M059J (cell line): ENCODE measurements at places on chromosomes 1 and 21. TPM values are rescaled to one million over a fixed set of nuclear protein-coding genes. Genes with fewer than 3 reads are reported as not detected.

DNA sequence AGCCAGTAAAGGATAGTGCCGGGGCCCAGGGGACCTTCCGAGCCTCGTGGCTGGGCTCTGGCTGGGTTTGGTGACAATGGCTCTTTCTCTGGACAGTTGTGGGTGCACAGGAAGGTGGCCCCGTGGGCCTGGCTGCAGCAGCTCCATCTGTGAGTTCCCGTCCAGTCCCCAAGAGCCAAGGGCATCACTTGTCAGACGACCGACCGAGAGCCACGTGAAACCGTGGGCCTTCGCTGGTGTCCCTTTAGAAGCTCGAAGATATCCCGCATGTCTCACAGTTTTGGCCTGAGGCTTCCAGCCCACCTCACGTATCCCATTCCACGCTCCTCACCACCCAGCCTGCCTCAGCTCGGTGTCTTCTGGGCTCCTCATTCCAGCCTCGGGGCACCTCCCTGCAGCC is 27.2 kb upstream of the UMODL1 start:
- DNase-seq, result no peak

Gene LDLRAD1
- total RNA-seq, result not detected in 2 replicates

Gene TNFRSF14
- total RNA-seq, result 4.6 and 13.9 TPM in 2 replicates

Gene LRRC53
- not detected in 2 replicates for total RNA-seq

Gene IQGAP3
- total RNA-seq, result 23.7 and 40.5 TPM in 2 replicates
